ENCODE measurements at places on chromosomes 3 and 15.
A peak's percentile ranks its signal among the peaks of the same experiment; 100 is the strongest.

GRCh38 chr15:96362011-96362754 is 31.7 kb downstream of the NR2F2 start:
- DNase-seq = no peak

GRCh38 chr3:11542551-11542950 is 101.2 kb downstream of the VGLL4 start:
- no peak for DNase-seq

- DNase-seq = no peak
Measured at GRCh38 chr3:28601291-28601690, 252.7 kb upstream of the AZI2 start.

DNA sequence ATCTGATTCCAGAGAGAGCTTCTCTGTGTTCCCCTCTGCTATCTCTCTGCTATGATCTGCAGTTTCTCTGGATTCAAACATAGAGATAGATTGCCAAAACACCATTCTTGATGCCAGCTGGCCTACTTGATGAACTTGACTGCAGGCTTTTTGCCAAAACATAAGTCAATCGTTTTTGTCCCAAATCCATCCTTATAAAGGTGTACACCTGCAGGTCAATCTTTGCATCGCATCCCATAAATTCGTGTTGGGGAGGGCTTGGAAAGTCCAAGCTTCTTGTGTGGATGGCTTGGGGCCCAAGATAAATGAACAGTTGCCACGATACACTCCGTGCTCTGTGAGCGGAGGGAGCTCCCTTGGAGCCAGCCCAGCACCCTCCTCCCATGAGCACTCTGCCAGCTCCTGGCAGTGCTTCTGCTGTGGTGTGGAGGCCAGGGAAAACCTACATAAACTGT is 2.7 kb downstream of the CERS3 start:
- no peak for DNase-seq

DNA sequence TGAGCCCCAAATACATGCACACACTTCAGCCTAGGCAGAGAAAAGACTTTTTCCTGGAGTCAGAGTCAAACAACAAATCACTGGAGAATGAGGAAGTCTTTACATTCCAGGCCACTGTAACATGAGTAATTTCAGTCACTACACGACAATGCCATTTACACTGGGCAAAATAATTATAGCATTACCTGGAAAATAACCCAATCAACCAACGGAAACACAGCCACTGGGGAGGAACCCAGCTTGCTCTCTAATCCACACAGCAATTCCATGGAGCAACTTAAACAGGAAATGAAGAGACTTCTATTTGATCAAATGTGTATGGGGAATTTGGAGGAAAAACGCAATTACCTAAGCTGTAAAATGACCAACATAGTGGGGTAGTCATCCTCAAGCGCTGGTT is 15.2 kb downstream of the FSTL1 start:
- peak; percentile 9 for DNase-seq

- no peak for DNase-seq
Measured at GRCh38 chr3:43699864-43700263, 9.1 kb downstream of the ABHD5 start.

- no peak for DNase-seq
Measured at GRCh38 chr3:180246688-180247195, 210.0 kb upstream of the PEX5L start.

- no peak for DNase-seq
Measured at GRCh38 chr3:140602781-140603180, 75.1 kb upstream of the TRIM42 start.

DNA sequence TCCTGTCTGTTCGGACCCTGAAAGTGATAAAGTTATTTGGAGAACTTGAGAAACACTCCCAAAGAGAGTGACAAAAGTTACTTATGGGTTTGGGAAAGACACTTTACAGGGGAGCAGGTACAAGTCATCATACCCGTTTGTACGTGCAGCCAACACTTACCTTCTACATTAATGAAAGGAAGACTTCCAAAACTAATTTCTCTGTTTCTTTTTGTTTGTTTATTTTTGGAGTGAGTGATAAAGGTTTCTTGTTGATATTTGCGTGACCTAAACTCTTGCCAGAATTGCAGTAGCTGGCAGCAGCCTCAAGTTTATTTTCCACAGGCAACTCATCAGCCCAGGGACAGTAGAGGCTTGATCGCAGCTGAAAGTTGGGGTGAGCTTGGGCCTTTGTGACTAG is 8.4 kb downstream of the ABHD2 start:
- no peak for DNase-seq

DNA sequence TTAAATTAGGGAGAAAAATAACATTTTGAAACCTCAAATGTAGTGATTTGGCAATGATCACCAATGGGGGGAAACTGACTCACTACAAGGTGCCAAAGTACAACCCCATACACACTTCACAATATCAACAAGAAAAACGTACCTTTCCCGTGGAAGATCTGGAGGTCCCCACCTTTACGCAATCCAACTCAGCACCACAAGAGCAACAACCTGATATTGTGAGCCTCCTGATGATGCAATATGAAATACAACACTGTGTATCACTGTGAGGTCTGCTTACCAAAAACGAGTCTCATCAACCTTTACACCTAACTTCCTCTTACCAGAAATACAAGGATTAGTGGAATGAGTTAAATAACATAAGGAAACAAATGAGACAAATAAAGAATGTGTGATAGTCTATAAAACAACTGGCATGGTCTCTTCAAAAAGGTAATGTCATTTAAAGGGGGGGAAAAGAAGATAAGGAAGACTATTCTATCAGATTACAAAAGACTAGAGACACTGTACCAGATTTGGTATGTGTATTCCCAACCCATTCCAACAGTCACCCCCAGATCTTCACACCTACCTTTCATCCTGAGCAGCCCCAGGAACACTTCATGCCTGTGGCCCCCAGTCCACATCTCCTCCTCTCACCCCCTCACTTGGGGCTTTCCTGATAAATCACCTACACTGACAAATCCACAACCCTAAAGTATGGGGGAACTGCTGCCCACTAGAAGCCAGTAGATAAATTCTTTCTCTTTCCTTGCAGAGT is 27.7 kb downstream of the DLG1 start:
- DNase-seq = no peak

DNA sequence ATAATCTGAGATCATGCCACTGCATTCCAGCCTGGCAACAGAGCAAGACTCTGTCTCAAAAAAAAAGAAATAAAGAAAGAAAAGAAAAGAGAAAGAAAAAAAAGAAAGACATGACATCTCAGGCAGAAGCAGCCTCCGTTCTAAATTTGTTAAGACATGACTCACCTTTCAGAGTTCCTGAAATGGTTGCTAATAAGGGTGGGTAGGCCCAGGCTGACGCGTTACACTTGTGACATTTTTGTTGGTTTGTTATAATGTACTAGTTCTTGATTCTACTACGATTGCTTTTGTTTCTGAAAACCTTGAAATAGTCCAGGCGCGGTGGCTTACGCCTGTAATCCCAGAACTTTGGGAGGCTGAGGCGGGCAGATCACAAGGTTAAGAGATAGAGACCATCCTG is 21.0 kb downstream of the SLC25A20 start:
- no peak for DNase-seq

DNA sequence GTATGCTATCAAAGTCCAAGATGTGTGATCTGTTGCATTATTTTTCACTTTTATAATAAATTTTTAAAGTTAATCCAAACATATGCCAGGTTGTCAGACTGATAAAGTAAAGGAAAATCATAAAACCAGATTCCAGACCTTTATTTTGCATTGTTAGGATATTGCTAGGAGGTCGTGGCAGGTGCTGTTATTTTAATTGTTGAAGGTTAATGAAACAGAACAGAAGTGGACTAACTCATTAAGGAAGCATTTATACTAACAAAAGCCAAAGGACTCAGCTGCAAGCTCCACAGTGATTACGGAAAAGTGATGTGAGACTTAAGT is 63.1 kb downstream of the DCLK3 start:
- DNase-seq = no peak

DNA sequence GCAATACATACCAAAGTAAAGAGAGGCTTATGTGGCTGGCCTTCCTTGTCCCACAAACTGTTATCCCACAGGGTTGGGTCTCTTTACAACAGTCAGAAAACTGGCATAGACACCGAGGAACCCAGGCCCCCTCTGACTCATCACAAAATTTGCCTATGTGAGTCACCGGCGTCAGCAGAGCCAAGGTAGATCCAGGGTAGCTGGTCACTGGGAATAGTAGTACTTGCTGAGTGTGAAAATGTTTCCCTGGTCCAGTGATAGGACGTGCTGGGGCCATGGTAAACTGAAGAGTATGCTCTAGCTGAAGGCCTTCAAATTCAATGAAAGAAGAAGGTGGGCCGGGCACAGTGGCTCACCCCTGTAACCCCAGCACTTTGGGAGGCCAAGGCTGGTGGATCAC is 27.1 kb upstream of the SKIL start:
- no peak for DNase-seq

- DNase-seq = no peak
Measured at GRCh38 chr15:88115486-88116152, 140.9 kb downstream of the NTRK3 start.

DNA sequence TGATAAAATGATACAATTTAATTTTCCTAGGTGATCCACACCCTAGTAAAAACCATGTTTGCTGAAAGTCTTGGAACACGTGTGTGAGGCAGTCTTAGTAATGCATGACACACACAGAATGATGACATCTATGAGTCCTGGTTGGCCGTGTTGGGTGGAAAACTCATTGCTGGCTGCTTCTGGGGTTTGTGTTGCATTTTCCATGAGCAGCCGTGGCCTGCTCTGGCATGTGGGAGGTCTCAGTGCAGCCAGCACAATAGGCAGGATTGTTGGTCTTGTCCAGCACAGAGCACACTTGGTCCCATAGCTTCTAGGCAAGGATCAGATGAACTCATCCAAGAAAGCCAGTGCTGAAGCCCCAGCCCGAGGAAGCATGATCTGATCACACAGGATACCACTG is 172.8 kb upstream of the UBE3A start:
- DNase-seq = no peak
